ENCODE measurements at places on chromosomes 1 and 21. TPM values are rescaled to one million over a fixed set of nuclear protein-coding genes. Genes with fewer than 3 reads are reported as not detected.

NES gene
- 83.8 TPM for total RNA-seq

IPO9 gene
- total RNA-seq, result 63.2 TPM

NBPF12 gene
- 9.1 TPM for total RNA-seq

CCDC27 gene
- total RNA-seq, result not detected

NR1I3 gene
- total RNA-seq, result not detected

F13B gene
- total RNA-seq, result not detected

SYT14 gene
- 8.9 TPM for total RNA-seq

SLC16A4 gene
- 0.56 TPM for total RNA-seq

C1QTNF12 gene
- total RNA-seq, result 0.28 TPM

TMCC2 gene
- total RNA-seq, result 12.1 TPM

UMODL1 gene
- total RNA-seq, result 0.09 TPM

KIF14 gene
- total RNA-seq, result 60.2 TPM

SELL gene
- not detected for total RNA-seq

OR2AK2 gene
- not detected for total RNA-seq

ACP6 gene
- total RNA-seq, result 25.9 TPM

CD244 gene
- total RNA-seq, result not detected

ADGRB2 gene
- 7.1 TPM for total RNA-seq

TCHHL1 gene
- total RNA-seq, result not detected

PSMD4 gene
- 123 TPM for total RNA-seq

CFAP107 gene
- total RNA-seq, result not detected

TDRKH gene
- 30.4 TPM for total RNA-seq

CD247 gene
- total RNA-seq, result 1.5 TPM

OLIG1 gene
- total RNA-seq, result not detected

SEMA6C gene
- 12.1 TPM for total RNA-seq

AMY1A gene
- total RNA-seq, result not detected

SH3BGR gene
- 12.2 TPM for total RNA-seq

IQGAP3 gene
- 31.5 TPM for total RNA-seq

RIMKLA gene
- 5.4 TPM for total RNA-seq

FCRLB gene
- total RNA-seq, result 0.19 TPM

SIM2 gene
- total RNA-seq, result not detected

RSPO1 gene
- total RNA-seq, result 0.93 TPM

PCBP3 gene
- 4.6 TPM for total RNA-seq

KIF26B gene
- total RNA-seq, result 1.2 TPM

ATP1A1 gene
- 61.5 TPM for total RNA-seq

NTRK1 gene
- total RNA-seq, result not detected

CHRM3 gene
- 4.5 TPM for total RNA-seq

MYBPHL gene
- not detected for total RNA-seq

CATSPERE gene
- total RNA-seq, result 0.86 TPM

ITLN2 gene
- not detected for total RNA-seq

MTMR11 gene
- 11.3 TPM for total RNA-seq

CTNNBIP1 gene
- 68.8 TPM for total RNA-seq

TTLL10 gene
- 0.22 TPM for total RNA-seq

NCF2 gene
- not detected for total RNA-seq

TEX38 gene
- total RNA-seq, result not detected

SNRPE gene
- total RNA-seq, result 239 TPM

CHI3L1 gene
- 0.95 TPM for total RNA-seq

THBS3 gene
- 30.4 TPM for total RNA-seq

C1orf74 gene
- total RNA-seq, result 6.9 TPM

PRKAA2 gene
- 25.8 TPM for total RNA-seq

NFASC gene
- 3.7 TPM for total RNA-seq

NFYC gene
- total RNA-seq, result 38.0 TPM

CBR3 gene
- total RNA-seq, result not detected

Data from neural progenitor cell (in vitro differentiated cells).